Gastrocnemius medialis (tissue), 4 donors: ENCODE measurements at places on chromosomes 1 and 21. TPM values are rescaled to one million over a fixed set of nuclear protein-coding genes. Genes with fewer than 3 reads are reported as not detected.
A peak's percentile ranks its signal among the peaks of the same experiment; 100 is the strongest.

Gene FCER1A
- total RNA-seq: not detected

Gene ALX3
- not detected for total RNA-seq

Gene ATP5PF
- total RNA-seq: 155 TPM

Gene TMEM82
- total RNA-seq: not detected

GRCh38 chr1:220825819-220826551 is 39.3 kb downstream of the MTARC1 start:
- DNase-seq: no peak

DNA sequence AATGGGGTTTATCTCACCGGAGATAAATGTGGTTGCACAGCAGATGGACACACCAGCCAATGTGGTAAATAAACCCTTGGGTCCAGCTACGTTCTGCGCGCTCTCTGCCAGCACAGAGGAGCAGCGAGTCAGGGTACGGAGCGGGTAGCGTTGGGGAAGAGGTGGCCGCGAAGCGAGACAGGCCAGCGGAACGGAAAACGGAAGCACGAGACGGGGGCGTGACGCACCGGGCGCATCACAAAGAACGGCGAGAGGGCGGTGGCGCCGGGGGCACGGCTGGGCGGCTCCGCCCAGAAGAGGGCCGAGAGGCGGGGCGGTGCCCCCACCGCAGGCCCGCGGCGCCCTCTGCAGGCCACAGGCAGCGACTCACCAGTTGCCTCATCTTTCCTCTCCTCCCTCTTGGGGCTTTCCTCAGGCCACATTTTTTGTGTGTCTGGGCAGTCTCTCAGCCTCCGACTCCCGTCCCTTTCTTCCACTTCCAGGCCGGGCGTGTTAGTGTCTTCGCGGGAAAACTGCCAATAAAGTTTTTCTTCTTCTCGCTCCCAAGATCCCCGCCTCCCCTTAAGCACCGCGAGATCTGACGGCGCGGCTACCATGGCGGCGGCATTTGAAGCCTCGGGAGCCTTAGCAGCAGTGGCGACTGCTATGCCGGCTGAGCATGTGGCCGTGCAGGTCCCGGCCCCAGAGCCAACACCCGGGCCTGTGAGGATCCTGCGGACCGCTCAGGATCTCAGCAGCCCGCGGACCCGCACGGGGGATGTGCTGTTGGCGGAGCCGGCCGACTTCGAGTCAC is at the start of gene DDX20:
Gene DDX20, plus strand, starts transcription at position 571 of the 793 bp plus-strand sequence. Its CDS starts 24 bp downstream, at position 595.
- peak; percentile 89 for DNase-seq

DNA sequence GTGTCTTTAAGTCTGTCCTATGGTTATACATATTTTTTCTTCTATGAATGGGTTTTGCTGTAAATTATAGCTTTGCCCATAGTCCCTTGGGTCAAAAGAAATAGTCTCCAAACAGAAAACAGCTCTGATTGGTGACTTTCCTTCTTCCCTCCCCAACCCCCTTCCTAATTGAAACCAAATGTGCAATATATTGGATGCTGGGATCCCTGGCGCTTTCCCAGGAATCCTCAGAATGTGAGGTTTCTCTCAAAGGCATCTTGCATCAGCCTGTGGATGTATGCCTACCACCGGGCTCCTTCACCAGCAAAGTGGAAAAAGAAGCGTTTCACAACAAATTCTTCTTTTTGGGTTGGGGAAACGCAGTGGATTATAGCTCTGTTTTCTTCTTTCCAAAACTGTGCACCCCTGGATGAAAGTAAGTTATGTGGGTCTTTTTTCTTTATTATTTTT is at the start of gene DDR2:
Gene DDR2, plus strand, starts transcription at position 248 of the 450 bp plus-strand sequence. CDS start 86,600 bp downstream, outside the sequence.
- DNase-seq: peak; percentile 72

- DNase-seq: no peak
These were observed 463.4 kb downstream of the PTPRC start for GRCh38 chr1:199102239-199102638.

- DNase-seq: peak; percentile 15
These were observed 18.5 kb upstream of the ADARB1 start for GRCh38 chr21:45055861-45056260.

DNA sequence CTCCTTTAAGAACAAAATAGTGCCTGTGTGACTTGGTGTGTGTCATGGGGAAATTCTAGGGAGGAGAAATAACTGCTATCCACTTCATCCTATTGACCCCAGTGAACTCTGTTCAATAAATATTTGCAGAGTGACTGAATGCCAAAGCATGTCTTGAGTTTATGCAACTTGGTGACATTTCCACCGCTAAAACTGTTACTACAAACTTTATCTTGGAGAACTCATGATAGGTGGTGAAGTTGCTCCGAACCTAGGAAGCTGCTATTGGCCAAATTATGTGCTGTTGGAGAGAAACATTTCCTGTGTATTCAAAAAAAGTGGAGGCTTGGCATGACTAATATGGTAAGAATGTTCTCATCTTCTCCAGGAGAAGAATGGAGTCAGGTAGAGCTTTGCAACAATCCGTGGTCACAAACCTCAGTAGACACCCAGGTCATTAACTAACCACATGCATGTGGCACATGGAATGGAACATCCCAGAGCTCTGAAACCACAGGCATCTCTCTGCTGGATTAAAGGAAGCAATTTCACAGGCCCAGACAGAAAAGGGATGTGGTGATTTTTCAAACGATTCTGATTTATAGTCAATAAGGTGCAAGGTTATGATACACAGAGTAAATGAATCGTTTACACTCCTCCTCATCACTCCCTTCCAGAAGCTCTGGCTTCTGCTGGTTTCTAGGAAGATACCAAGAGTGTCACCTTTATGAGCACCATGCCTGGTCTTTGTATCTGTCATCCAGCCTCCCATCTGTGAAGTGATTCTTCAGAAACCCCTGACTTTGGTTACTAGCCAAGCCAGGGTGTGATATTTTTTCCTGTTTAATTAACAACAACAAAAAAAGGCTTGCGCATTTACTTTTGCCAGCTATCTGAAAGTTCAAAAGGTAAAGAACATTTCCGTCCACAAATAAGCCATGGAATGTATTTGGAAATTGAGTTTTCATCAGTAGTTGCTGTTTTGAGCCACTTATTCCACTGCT is 361.1 kb downstream of the TGFB2 start:
- no peak for DNase-seq

DNA sequence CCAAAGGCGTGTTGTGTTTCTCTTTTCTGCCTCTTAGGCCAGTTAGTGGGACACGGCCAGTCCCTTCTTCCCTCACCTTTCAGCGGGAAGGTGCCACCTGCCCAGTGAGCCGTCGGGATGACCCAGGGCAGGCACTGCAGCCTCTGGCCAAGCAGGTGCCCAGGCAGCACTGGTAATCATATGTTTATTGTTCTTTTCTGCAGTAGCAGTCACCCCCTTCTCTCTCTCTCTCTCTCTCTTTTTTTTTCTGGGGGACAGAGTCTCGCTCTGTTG is 38.2 kb downstream of the CRYAA start:
- no peak for DNase-seq

DNA sequence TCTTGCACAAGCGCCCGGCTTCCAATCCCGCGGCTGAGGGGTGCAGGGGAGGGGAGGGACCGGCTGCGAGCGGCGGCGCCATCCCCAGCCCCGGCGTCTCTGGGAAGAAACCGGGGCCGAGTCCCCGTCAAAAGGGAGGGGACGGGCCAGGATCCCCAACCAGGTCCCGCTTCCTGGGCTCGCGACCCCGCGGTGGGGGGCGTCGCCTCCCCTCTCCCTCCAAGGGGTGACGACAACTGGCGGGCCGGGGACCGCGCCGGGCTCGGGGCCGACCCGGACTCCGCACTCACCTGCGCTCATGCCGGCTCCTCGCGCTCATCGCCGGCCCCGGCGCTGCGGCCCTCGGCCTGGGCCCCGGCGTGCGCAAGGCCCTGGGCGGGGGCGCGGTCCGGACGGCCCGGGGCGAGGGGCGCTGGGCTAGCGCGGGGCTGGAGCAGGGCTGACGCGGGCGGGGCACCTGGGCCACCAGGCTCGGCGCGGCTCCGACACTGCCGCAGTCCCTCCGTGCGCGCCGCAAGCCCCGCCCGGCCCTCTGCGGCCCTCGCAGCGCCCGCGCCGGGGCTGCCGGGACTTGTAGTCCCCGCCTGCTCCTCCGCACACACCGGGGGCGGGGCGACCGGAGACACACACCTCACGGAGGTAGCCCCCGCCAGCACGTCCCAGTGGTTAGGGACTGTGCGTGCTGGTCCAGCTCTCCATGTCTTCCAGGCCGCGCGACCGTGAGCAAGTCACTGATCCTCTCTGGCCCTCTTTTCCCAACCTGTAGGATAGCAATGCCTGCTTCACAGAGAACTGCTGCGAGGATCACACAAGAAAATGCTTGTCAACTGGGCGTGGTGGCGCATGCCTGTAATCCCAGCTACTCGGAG is at the start of gene ATP13A2:
Gene ATP13A2, minus strand, starts transcription at position 490 of the 869 bp plus-strand sequence. Its CDS starts 190 bp downstream, at position 300.
- peak; percentile 75 for DNase-seq

DNA sequence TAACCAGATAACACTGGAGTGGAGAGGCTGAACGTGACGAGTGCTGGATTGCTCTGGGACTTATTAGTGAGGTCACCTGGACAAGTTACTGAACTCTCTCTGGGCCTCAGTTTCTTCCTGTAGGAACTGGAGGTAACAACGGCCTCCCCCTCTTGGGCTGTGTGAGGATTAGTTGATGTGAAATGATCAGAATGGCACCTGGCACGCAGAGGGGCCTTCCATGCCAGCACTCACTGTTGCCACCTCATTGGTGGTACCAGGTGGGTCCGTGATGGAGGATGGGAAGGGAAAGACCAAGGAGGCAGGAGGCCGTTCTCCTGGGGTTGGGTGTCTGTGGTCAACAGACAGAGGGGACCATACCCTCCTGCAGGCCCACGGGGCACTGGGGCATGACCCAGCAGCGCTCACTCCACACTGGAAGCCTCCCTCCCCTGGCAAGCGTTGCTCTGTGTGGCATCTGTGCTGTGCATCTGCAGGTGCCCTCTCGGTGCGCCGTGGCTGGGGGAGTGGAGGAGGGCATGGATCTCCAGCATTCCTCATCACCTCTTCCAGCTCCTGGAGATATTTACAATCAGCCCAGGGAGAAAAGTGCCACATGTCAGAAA is 349.5 kb upstream of the VAMP3 start:
- peak; percentile 2 for DNase-seq

- DNase-seq: peak; percentile 34
These were observed 59.8 kb downstream of the IL12RB2 start for GRCh38 chr1:67367370-67368045.

DNA sequence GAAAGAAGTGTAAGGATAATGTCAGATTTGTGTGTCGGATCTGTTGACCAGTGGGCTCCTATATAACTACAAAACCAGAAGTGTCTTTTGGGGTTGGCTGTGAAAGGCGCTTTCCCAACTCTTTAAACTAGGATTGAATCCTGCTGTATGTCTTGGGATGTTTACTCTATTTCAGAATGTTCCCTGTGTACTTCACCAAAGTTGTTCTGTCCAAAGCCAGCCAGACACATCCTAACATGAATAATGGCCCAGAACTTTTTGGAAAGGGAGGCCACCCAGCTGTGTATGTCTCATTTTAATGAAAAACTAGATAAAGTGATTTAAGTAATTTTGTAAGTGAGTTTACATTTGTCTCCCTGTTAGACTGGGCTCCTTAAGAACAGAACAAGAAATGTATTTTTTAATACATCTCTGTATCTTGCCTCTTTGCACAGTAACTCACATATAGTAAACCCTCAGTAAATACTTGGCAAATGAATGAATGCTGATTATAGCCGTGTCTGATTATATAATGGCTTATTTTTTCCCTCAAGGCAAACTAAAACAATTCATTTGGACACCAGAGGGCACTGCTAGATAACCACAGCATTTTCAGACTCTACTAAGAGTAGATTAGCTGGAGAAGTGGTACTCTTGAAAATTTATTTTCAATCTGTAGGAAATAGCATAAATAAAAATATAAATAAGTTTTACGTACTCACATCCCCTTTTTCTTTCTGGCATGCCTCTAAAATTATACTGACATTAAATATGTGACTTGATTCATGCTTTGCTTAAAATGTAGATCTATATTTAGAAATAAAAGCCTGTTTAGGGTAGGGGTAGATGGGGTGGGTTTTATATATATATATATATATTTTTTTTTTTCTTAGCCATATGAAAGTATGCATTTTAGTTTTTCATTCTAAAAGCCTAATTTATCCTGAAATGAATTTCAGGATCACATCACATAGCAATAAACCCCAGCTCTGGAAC is 23.8 kb downstream of the TSEN15 start:
- DNase-seq: no peak

GRCh38 chr1:234661317-234661928 is 51.4 kb upstream of the IRF2BP2 start:
- no peak for DNase-seq

DNA sequence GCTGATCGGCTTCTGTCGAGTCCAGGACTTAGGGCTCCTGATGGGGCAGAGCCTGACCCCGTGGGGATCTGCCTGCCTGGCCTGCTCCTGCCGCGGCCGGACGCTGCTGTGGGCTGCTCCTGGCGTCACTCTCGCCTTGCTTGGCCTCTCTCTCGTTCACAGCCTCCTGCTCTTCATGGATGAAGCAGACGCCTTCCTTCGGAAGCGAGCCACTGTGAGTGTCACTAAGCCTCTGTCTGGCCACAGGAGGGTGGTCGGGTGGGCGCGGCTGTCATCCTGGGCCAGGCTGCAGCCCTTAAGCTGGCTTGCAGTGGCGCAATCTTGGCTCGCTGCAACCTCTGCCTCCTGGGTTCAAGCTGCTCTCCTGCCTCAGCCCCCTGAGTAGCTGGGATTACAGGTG is 16.1 kb downstream of the ATAD3B start:
- DNase-seq: no peak

DNA sequence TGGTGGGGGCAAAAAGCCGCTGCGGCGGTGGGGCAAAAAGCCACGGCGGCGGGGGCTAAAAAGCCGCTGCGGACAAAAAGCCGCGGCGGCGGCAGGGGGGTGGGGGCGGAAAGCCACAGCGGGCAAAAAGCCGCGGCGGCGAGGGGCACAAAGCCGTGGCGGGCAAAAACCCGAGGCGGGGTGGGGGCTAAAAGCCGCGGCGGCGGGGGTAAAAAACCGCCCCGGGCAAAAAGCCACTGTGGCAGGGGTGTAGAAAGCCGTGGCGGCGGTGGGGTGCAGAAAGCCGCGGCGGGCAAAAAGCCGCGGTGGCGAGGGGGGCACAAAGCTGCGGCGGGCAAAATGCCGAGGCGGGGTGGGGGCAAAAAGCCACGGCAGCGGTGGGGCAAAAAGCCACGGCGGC is 3901.8 kb downstream of the SRGAP2C start:
- DNase-seq: no peak

- DNase-seq: peak; percentile 45
These were observed 393 bp downstream of the LYSMD1 start for GRCh38 chr1:151165281-151165737.

GRCh38 chr1:45608175-45609156 is 15.4 kb downstream of the CCDC17 start:
- no peak for DNase-seq

- no peak for DNase-seq
These were observed 5.7 kb upstream of the FASLG start for GRCh38 chr1:172653015-172653709.

- no peak for DNase-seq
These were observed 50.2 kb upstream of the BCL9 start for GRCh38 chr1:147491098-147491497.

GRCh38 chr1:201119206-201120197 is 7.3 kb upstream of the CACNA1S start:
- DNase-seq: no peak
